ENCODE measurements at places on chromosomes 13 and 19.

GRCh38 chr13:101527130-101527529, 74.7 kb downstream of the ITGBL1 start:
- DNase-seq: no peak

- DNase-seq: peak; percentile 89
Measured at GRCh38 chr19:14366529-14366928, 14.7 kb upstream of the ADGRE5 start.

DNA sequence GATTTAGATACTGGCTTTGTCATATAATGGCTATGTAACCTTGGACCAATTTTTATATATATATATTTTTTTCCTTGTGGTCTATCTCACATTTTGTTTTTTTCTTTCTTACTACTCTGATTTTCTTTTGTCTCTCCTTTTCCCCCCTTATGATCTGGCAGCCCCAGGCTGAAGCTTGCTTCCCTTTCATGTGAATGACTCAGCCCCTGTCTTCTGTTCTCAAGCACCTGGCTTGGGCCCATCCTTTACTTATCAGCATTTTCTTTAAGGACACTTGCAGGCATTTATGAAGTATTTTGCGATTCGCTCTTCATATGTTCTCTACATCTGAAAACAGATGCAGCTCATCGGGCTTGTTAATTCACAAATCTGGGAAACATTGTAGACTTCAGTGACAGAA, 163.6 kb downstream of the SPRY2 start:
- DNase-seq: no peak

DNA sequence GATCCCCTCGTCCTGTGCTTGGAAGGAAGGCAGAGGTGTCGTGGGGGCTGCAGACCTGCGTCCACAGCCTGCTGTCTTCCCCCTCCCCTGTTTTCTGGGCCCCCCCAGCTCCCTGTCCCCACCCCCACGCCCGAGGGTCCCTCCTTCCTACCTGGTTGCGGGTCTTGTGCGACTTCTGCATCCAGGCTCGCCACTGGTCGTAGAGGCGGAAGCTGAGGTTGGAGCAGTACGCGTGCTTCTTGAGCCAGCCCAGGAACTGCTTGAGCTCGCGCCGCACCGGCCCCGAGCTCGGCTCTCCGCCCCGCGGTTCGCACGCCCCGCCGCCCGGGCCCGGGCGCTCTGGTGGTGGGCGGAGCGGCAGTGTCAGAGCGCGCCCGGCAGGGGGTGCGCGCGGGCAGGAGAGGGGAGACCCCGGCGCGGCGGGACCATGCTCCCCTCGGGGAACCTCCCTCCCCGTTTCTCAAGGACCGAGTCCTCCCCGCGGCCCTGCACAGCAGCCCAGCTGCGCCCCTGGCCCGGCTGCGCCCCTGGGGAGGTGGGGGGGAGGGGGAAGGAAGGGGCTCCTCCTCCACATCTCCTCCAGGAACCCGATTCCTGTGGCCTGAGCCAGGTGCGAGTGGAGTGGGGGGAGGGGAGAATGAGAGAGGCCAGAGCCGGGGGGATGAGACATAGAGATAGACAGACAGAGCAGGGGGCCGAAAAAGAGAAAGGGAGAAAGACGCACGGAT, 5.7 kb downstream of the REX1BD start:
- peak; percentile 77 for DNase-seq

DNA sequence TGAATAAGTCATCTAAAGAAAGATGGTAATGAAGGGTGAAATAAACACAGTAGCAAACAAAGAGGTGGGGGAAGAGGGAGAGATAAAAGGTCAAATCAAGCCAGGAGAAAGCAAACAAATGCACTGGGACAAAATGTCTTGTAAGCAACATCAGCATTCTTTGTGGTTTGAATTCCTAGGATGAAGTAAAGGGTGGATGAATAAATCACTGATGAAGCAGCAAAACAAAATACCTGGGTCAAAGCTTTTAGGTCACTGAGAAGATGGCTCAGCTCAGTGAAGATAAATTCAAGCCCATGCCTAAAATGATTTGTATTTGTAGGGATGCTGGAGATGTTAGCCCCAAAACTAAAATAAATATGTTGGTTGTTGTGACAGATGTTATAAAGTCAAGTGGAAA, 86.5 kb upstream of the FBXL3 start:
- DNase-seq: no peak

DNA sequence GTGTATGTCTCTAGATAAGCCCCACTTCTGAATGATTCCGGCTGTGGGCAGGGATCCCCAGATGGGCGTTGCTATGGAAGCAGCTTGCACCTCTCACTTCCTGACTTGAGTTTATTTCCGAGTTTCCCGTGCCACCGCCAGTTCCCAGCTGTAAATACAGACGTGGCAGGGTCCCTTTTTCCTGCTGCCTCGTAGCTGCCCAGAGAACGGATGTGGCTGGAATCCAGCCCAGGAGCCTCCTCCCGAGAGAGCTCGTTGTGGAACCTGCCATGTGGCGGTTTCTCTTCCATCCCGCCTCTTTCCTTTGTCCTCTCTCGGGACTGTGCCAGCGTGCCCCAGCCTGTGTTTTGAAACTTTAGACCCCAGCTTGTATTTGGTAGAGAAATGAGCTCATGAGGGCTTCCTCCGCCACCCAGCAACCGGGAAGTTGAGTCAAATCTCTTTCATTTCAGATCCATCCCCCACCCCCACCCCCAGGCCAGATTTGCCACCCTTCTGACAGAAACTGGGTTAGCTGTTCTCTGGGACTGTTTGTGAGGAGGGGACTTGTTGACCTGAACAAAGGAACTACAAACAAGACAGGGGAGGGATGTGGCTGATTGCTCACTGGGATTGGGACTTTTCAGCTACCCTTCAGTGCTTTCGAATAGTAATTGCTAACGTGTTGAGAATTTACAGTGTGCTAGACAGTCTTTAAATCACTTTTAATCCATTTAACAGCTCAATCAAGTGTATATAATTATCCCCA, 96.6 kb downstream of the SIPA1L3 start:
- peak; percentile 71 for DNase-seq

All from large intestine (tissue), 12 donors.